Thymus (tissue), 14 donors: ENCODE measurements at places on chromosomes 13 and 19. TPM values are rescaled to one million over a fixed set of nuclear protein-coding genes. Genes with fewer than 3 reads are reported as not detected.

The LGALS4 gene
- total RNA-seq, result 1.1 TPM

The STAP2 gene
- 20.8 TPM for total RNA-seq

The F7 gene
- 0.24 TPM for total RNA-seq

The RASGRP4 gene
- total RNA-seq, result 1.1 TPM

The ZNF726 gene
- total RNA-seq, result 10.5 TPM

- peaks cover 7% of the 10 kb centered on the region for H3K4me1 ChIP-seq
- no peak overlapping the region for H3K4me3 ChIP-seq
- DNase-seq, result no peak
- H3K27me3 ChIP-seq, result no peaks in the 10 kb centered on the region
- H3K36me3 ChIP-seq, result no peaks in the 10 kb centered on the region
Observed at GRCh38 chr13:77338329-77338728, 11.4 kb upstream of the MYCBP2 start.

DNA sequence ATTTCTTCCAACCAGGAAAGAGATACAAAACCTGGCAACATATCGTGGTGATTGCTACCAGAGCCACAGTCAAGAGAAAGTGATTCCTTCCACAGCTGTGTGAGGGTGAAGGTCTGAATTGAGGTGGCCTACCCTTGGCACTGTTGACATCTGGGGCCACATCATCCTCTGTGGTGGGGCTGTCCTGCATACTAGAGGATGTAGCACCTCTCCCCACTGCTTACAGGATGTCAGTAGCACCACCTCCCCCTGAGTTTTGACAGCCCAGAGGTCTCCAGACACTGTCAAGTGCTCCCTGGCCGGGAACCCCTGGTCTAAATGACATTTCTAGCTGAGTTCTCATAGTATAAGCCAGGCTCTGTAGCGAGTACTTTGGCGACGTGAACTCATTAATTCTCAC, 15.5 kb downstream of the PTGER1 start:
- H3K27me3 ChIP-seq, result no peaks in the 10 kb centered on the region
- H3K36me3 ChIP-seq, result peaks cover 59% of the 10 kb centered on the region
- H3K4me1 ChIP-seq, result no peaks in the 10 kb centered on the region
- DNase-seq, result no peak

GRCh38 chr19:16878181-16878965, 10.4 kb upstream of the F2RL3 start:
- H3K36me3 ChIP-seq, result peaks cover 42% of the 10 kb centered on the region
- H3K27ac ChIP-seq, result no peak overlapping the region
- no peak overlapping the region for H3K4me3 ChIP-seq
- DNase-seq, result no peak

- H3K27me3 ChIP-seq, result no peaks in the 10 kb centered on the region
- H3K4me1 ChIP-seq, result peaks cover 5% of the 10 kb centered on the region
- no peak overlapping the region for H3K27ac ChIP-seq
- DNase-seq, result no peak
- H3K4me3 ChIP-seq, result no peak overlapping the region
Observed at GRCh38 chr13:78133511-78133910, 214.9 kb upstream of the EDNRB start.

- peaks cover 10% of the 10 kb centered on the region for H3K4me1 ChIP-seq
- no peaks in the 10 kb centered on the region for H3K27me3 ChIP-seq
- DNase-seq, result no peak
- H3K36me3 ChIP-seq, result no peaks in the 10 kb centered on the region
Observed at GRCh38 chr19:58328999-58329398, 2.2 kb downstream of the ZSCAN22 start.

GRCh38 chr13:80386002-80386401, 45.1 kb upstream of the SPRY2 start:
- DNase-seq, result no peak
- no peaks in the 10 kb centered on the region for H3K36me3 ChIP-seq
- H3K27me3 ChIP-seq, result no peaks in the 10 kb centered on the region
- H3K27ac ChIP-seq, result no peak overlapping the region
- no peaks in the 10 kb centered on the region for H3K4me1 ChIP-seq

DNA sequence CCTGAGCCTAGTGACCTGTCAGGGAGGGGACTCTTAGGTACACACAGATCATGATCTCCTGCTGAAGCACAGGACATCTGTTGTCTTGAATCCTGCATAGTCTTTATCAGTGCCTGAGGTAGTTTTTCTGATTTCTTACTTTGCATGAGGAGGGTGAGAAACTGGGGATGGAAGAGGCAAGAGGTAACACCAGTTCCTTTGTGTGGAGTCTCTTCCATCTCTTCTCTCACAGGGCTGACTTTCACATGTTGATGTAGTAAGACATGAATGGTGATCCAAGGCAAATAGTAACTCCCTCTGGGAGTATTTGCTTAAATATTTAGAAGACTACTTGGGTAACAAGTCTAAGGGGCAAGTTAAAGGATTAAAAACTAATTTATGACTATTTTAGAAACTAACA, 9.5 kb downstream of the NBEA start:
- H3K4me3 ChIP-seq, result no peak overlapping the region
- DNase-seq, result no peak
- H3K4me1 ChIP-seq, result no peaks in the 10 kb centered on the region
- no peaks in the 10 kb centered on the region for H3K27me3 ChIP-seq

DNA sequence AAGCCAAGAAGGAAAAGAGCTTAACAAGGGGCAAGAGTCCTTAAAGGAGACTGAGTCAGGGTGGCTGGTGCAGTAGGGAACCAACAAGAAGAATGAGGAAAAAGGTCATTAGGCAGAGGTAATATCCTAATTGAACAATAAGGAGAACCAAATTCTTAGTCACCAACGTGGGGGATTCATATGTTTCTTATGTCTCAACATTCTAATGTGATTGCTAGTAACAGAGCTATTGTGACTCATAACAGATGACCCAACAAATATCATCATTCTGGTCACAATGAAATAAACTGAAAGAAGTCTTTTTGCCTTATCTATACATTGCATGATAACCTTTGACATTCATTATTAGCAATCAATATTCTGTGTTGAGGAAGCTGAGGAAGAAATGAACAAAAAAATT, 101.6 kb downstream of the RAP2A start:
- no peak for DNase-seq
- no peak overlapping the region for H3K4me3 ChIP-seq
- no peaks in the 10 kb centered on the region for H3K27me3 ChIP-seq
- no peaks in the 10 kb centered on the region for H3K4me1 ChIP-seq

GRCh38 chr19:6828698-6829633, 56.5 kb downstream of the VAV1 start:
- no peak for DNase-seq
- no peaks in the 10 kb centered on the region for H3K27me3 ChIP-seq
- H3K4me1 ChIP-seq, result no peaks in the 10 kb centered on the region
- H3K4me3 ChIP-seq, result no peak overlapping the region
- H3K36me3 ChIP-seq, result peaks cover 91% of the 10 kb centered on the region

DNA sequence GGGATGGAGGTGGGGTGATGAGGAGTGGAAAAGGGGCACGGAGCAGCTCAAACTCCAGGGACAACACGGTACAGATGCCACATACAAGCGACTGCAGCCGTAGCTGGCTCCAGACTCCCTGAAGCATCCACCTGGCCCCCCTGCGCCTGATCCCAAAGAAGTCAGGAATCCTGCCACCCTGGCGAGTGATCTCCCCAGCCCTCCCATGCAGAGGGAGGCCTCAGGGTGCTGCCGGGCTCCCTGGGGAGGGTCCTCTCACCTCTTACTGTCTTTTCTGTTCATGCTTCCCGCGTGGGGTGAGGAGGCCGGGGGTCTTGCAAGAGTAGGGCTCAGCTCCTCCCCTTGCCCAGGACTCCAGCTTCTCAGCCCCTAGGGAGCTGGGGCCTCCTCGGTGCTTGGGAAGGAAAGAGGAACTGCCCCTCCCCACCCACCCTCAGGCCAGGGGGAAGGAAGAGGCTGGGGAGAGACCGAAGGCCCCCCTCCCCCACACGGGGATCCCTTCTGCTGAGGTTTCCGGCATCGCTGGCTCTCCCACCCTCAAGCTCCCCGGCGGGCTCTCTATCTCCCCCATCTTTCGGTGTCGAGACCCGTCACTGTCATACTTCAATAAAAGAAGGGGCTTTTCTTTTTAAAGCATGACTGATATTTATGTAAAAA, at the start of gene RASGRP4:
Gene RASGRP4 (minus strand): TSS at position 410 of the 657 bp plus-strand sequence. CDS start 128 bp downstream, at position 282.
- peak within 1 kb of the TSS; percentile 16 for H3K4me3 ChIP-seq
- no peak within 1 kb of the TSS for H3K27ac ChIP-seq
- no peaks in the 10 kb centered on the region for H3K4me1 ChIP-seq
- no peaks in the 10 kb centered on the region for H3K36me3 ChIP-seq
- no peak for DNase-seq
- H3K27me3 ChIP-seq, result peaks cover 8% of the 10 kb centered on the region

DNA sequence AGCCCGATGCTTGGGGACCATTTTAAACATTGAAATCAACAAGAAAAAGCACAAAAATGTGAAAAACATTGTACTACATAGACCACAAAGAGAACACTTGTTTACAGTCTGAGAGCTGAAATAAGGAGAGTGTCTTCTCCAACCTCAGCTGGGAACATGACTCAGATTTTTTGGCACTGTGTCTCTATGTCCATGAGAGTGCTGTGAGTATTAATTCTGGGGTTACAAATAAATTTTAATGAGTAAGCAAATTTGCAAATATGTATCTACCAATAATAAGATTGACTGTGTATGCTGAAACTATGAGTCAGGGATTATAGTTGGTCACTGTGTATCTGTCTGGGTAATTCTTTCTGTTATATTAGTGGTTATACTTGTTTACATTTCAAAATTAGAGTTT, 174.0 kb downstream of the DCT start:
- no peaks in the 10 kb centered on the region for H3K36me3 ChIP-seq
- H3K27ac ChIP-seq, result no peak overlapping the region
- DNase-seq, result no peak
